ENCODE measurements at places on chromosomes 12 and 14.

- no peak for DNase-seq
These were observed 13.9 kb upstream of the PCED1B start for GRCh38 chr12:47065546-47065945.

DNA sequence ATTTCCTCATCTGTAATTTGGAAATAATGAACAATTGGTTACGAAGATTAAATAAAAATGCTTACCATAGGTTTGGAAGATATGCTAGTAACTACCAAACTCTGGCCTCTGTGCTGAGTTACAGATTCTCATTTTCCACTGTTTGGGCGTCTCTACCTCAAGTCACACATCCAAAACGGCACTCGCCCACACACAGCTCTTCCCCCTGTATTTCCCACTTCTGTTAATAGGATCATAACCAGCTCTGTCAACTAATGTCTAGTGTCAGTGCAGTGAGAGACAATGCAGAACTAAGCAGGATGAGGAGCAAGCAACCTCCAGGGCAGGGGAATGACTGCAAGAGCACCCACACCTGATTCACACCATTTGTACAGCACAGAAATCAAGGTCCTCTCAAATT is 10.9 kb upstream of the SYCP3 start:
- DNase-seq, result no peak

DNA sequence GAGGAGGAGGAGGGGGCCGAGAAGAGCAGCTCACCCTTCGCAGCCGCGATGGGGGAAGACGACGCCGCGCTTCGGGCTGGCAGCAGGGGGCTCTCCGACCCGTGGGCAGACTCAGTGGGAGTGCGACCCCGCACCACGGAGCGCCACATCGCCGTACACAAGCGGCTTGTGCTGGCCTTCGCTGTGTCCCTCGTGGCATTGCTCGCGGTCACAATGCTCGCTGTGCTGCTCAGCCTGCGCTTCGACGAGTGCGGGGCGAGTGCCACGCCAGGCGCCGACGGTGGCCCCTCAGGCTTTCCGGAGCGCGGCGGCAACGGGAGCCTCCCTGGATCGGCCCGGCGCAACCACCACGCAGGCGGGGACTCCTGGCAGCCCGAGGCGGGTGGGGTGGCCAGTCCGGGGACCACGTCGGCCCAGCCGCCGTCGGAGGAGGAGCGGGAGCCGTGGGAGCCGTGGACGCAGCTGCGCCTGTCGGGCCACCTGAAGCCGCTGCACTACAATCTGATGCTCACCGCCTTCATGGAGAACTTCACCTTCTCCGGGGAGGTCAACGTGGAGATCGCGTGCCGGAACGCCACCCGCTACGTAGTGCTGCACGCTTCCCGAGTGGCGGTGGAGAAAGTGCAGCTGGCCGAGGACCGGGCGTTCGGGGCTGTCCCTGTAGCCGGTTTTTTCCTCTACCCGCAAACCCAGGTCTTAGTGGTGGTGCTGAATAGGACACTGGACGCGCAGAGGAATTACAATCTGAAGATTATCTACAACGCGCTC is 745 bp downstream of the TRHDE start:
- peak; percentile 32 for DNase-seq

DNA sequence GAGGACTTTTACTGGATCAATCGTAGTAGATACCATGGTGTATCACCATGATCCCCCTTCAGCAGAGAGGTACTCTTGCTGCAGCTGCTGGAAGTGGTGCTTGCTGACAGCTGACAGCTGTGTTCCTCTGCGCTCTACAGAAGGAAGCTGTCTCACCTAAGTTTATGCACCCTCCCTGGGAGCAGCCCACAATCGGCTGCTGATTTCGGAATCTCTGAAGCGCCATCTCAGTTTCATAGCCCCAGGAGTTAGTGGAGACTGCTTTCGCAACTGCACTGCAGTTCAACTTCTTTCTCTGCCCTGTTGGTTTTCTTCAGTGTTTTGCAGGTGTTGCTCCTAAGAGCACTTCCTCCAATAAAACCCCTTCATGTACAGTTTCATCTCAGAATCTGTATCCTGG is 237.9 kb downstream of the PAWR start:
- DNase-seq, result no peak

DNA sequence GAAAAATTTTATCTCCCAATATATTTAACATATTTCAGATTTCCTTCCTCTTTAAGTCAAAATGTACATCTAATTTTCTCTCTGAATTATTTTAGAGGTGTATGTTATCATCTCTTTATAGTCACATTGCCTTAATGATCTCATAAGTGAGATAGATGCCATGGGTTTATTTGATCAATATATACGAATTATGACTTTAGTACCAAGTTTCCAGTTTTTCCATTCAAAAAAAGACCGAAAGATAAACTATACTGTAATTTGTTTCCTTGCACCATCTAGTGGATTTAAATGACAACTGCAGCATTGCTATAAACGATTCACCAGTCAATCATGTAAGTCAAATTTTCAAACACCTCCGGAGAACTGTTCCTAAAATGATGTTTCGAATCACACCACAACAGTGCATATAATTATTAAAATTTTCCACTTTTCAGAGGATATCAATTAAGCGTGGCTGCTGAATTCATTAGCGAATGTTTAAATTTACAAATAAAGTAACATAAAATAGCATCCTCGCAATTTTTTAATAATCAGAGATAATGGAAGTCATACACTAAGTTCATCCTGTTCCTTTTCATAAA is 419 bp upstream of the ATXN7L3B start:
- DNase-seq, result no peak

All from left hindlimb (tissue), 1 donor.